ENCODE measurements at places on chromosomes 13 and 19.

DNA sequence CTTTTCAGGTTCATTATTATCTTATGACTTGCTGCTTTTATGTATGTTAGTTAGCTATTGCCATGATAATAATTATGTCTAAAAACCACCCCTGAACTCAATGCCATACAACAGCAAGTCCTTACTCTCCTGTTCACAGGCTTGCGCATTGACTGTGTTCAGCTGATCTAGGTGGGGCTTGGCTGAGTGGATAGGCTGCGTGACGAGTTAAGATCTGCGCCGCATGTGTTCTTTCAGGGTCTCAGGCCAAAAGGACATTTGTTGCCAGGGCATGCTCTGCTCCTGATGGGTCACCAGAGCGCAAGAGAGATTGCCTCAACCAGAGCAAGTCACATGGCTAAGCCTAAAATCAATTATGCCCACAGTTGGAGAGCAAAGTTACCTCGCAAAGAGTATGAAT is 859 bp downstream of the ZNF568 start:
- DNase-seq = no peak

DNA sequence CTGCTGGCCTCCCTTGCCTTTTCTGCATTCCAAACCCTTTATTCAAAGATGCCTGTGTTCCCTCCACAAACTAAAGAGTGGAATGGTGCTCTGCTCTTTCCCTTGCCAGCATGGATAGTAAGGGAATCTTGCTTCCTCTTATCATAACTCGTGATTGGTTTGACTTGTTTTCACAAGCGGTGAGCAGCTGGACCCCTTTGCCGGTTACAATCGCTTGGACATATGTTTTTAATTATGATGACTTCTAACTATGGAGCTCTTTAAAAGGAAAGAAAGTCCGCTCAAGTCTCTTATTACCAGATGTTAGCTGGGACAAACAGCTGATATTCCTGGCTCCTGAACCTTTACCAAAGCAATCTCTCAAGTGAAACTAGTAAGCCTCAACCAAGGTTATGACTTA is 1094.7 kb downstream of the UQCRFS1 start:
- no peak for DNase-seq

DNA sequence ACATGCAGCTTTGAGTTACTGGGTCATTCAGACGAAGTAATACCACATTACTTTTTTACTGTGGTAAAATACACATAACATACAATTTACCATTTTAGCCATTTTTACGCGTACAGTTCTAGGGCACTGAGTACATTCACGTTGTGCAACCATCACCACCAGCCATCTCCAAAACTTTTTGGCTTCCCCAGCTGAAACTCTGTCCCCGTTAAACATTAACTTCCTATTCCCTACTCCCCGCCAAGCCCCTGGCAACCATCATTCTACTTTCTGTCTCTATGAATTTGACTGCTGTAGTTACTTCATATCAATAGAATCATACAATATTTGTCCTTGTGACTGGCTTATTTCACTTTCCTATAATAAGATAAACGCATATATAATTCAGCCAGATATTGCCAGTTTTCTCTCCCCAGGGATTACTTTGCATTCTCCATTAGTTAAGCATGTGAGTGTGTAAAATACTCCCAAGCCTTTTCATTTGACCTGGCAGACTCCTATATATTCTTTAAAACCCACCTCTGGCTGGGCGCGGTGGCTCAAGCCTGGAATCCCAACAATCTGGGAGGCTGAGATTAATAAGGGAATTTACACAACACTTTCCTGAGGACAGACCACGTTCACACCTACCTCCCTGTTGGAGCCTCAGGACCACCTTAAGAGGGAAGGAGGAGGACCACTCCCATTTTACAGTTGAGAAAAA is 10.0 kb upstream of the CYP4F22 start:
- DNase-seq = no peak

GRCh38 chr19:58345558-58345957 is 7.7 kb downstream of the A1BG start:
- no peak for DNase-seq

DNA sequence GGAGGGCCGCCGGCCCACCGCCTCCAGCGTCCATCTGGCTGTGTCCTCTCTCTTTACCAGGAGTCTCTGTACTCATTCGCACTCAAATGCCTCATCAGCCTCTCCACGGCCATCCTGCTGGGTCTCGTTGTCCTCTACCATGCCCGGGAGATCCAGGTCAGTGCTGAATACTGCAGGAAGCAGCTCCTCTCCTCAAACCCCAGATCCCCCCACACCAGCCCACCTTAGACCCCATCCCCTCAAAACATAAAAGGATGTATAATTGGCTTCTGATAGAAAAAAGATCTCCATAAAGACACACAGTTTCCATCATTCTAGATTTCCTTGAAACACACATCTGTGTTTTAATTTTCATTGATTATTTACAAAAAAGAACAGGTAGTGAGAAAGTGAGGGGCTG is 8.1 kb downstream of the KCNN1 start:
- no peak for DNase-seq

GRCh38 chr13:26222520-26223046 is 469 bp upstream of the RNF6 start:
- DNase-seq = no peak

GRCh38 chr13:59346999-59347723 is 816.6 kb downstream of the DIAPH3 start:
- DNase-seq = no peak

DNA sequence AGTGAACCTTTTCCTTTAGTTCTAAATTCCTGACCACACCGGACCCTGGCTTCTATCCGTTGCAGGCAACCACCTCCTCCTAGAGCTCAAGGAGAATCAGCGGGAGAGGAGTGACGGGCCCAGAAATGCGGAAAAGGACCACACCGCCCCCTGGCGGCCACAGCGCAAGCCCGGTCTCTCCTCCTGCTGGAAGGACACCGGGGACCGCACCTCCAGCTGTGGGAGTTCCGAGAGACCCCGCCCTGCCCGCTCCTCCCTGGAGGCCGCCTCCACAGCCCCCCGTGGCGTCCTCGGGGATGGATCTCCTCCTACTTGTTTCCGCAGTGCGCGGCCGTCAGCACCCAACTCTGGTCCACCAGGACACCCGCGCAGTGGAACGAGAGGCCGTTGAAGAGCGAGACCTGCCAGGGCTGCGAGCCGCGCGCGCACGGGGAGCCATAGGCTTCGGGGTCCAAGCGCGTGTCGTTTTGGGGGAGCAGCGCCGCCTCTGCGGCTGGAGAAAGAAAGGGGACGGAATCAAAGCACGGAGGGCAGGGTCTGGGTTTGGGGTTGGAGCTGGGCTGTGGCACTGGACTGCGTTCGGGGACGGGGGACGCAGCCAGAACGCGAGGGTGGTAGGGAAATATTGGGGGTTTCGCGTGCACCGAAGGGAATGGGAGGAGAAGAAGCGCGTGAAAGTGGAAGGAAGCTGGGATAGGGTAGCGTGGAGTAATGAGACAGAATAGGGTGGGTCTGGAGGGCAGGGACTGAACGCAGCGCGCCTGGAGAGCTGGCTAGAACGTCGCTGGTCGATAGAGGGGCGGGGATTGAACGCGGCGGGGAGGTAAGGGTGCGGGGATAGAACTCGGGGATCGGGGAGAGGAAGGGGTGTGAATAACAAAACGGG is 2.5 kb downstream of the KLK10 start:
- DNase-seq = no peak

DNA sequence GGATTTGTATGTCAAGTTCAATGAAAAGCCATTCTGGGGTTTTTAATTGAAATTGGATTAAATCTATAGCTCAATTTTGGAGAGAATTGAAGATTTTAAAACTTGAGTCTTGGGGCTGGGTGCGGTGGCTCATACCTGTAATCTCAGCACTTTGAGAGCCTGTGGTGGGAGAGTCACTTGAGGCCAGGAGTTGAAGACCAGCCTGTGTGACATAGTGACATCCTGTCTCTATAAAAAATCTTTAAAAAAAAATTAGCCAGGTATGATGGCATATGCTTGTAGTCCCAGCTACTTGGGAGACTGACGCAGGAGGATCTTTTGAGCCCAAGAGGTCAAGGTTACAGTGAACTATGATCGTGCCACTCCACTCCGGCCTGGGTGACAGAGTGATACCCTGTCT is 41.2 kb downstream of the VAV1 start:
- DNase-seq = no peak

GRCh38 chr19:7500811-7501450 is 12.1 kb upstream of the PEX11G start:
- no peak for DNase-seq

DNA sequence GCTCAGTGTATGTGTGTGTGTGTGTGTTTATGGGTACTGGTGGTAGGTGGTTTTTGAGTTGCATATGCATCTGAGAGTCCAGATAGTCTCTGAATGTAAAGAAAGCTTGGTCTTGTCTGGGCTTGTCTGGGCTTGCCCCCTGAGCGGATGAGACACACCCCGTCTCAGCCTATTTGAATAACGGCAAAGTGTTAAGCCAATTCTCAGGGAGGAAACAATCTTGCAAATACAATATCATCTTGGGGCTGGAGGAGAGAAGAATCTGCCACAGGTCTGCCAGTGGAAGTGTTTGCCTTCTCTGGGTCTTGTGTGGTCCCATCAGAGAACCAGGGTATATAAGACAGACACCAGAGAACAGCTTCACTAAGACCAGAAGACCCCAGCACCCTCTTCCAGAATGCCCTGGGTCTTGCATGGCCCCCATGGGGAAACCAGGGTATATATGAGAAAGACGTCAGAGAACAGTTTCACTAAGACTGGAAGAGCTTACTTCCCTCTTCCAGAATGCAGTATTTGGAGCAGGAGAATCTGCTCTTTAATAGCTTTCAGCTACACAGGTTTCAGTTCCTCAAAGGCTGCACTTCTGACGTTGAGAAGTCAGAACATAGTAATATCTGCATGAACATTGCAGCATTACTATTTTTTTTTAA is 13.3 kb downstream of the CD70 start:
- no peak for DNase-seq

DNA sequence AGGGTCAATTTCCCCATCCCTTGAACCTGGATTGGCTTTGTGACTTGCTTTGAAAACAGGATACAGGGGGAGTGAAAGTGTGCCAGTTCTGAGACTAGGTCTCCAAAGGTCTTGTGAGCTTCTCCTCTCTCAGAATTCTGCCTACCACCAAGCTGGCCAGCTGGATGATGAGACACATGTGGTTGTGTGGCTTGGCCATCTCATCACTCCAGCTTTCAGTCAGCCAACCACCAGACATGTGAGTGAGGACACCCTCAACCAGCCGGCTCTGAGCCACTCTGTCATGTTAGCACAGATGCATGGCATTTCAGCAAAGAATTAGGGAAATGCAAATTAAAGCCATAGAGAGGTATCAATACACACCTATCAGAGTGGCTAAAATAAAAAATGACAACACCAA is 29.5 kb downstream of the ENOX1 start:
- no peak for DNase-seq

DNA sequence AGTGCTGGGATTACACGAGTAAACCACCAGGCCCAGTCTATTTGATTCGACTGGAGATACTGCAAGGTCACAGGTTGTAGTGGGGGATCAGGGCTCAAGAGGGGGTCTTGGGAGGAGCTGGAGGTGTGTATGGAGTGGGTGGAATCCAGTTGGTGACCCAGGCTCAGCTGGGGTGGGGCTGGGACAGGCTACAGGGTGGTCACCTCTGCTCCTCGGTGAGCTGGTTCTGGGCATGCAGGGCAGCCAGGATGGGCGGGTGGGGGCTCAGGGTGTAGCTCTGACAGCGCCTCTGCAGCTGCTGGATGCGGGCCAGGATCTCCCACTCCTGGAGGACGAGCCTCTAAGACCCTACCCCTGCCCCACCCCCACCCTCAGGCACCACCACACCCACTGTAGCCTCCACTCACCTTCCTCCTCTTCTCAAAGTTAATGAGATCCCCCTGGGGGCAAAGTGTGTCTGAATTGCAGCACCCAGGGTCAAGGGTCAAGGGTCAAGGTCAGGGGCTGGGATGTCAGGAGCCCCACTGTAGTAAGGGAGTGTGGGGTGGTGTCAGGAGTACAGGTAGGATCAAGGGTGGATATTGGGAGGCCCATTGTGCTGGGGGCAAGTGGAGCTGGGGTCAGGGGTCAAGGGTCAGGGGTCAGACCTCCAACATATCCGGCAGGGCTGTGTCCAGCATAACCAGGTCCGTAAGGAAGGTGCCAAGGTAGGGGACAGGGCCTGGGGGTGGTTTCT is 17.1 kb downstream of the RGL3 start:
- no peak for DNase-seq

- no peak for DNase-seq
Observed at GRCh38 chr19:31337008-31337914, 12.0 kb downstream of the TSHZ3 start.

- no peak for DNase-seq
Observed at GRCh38 chr13:107586216-107586615, 629.1 kb downstream of the LIG4 start.

DNA sequence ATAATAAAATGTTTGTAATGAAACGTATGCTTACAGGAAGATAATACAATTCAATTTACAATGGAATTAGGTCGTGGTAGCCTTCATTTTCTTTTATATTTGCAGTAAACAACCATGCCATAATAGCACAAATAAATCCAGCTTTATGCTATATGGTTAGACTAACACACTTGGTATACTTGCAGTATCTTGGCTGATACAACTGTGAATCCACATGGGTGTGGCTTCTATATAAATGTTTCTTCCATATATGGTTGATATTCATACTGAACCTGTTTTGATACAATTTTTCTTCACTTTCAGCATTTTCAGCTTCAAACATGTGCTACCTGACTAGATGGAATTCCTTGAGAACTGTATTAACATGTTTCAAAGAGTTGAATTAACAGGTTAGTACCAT is 20.4 kb upstream of the SPRY2 start:
- no peak for DNase-seq
